ENCODE measurements at places on chromosomes 6 and 20.

GRCh38 chr6:36516559-36516958 is 30.7 kb downstream of the STK38 start:
- no peak for DNase-seq

DNA sequence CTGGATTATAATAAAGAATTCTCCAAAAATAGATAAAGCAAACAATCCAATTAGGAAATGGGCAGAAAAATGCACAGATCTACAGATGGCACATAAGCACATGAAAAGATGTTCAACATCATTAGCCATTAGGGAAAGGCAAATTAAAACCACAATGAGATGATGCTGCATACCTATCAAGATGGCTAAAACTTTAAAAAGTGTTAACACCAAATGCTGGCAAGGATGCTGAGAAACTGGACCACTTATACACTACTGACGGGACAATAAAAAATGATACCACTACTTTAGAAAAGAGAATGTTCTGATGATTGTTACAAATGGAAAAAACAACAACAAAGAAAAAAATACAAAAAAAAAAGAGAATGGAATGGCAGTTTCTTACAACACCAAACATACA is 26.5 kb downstream of the LCA5 start:
- DNase-seq: no peak

DNA sequence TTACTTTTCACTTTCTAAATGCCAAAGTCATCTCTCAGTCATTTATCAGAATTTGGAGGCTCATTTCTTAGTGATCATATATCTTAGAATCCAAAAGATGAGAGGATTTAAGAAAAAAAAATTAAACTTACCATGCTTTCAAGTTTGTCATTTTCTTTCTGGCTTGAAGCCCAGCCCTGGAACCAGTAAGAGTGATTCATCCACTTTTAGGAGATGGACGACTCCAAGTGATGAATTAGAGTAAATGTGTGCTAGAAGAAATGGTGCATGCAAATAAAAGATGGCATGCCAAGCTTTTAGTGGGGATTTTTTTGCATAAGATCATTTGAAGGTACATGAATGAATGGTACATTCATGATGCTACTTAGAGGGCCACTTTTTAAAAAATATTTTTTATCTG is 20.1 kb downstream of the PLCB1 start:
- no peak for DNase-seq

- no peak for DNase-seq
Measured at GRCh38 chr6:76506808-76507207, 434.3 kb upstream of the IMPG1 start.

GRCh38 chr6:33888664-33889200 is 84.9 kb upstream of the MLN start:
- no peak for DNase-seq

- DNase-seq: no peak
Measured at GRCh38 chr20:22949331-22950109, 85.6 kb upstream of the SSTR4 start.

GRCh38 chr20:8853805-8854338 is 215.0 kb upstream of the PLCB4 start:
- no peak for DNase-seq

- DNase-seq: no peak
Measured at GRCh38 chr6:43669050-43669921, 18.3 kb downstream of the MRPS18A start.

DNA sequence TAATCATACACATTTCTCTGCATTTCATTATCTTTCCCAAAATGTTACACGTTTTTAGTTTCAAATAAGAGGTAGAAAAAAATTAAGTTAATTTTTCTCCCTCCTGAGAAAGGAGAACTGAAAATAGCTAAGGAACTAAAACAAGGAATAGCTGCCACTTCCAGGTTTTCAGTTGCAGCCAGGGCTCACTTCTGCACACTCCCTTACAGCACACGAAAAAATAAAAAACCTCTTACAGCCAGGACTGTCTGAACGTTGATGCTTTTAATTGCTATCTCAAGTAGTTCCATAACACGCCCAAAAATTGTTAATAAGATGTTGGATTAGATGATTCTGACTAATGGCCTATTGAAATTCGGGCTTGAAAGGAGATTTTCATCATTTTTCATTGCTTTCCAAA is 153.7 kb upstream of the THBS2 start:
- DNase-seq: no peak

DNA sequence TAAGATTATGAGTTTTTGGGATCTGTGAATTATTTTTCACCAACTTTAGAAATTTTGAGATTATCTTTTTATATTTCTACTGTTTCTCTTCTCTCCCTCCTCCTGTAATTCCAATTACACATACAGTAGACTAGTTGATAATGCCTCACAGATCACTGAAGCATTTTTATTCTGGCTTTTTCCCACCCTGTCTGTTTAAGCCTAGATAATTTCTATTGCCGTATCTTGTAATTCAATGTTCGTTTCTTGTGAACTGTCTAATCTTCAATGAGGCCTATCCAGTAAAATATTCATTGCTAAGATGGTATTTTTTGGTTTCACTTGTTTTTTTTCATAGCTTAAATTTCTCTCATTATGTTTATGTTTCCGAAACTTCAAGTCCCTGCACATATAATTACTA is 12.0 kb downstream of the MDN1 start:
- DNase-seq: no peak

DNA sequence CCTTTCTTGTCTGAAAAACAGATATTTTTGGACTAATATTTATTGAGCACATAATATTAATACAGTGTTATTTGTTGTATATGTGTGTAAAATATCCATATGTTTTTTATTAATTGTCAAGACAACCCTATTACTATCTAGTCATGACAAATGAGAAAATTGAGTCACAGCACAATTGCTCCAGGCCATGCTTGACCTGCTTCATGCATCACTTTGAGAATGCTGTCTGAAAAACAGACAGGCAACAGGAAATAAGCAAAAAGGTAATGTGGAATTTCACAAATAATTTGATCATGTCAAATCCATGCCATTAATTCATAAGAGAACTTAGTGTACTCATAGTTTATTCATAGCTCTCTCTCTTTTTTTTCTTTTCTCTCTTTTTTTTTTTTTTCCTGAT is 246.5 kb downstream of the RIMS1 start:
- no peak for DNase-seq

DNA sequence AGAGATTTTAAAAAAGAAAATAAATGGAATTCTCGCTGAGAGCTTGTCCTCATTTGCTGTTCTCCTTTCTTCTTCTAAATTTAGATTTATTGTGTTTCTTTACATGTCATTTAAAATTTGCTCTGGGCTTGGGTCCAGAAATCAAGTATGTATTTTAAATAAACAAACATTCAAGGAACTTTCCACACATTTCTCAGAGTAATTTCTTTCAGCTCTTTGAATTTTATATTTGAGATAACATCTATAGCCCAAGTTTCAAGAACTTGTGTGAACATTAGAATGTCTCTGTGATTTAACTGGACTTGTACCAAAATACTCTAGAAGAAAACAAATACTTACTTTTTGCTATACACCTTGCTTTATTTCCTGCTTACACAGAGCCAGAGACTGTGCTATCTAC is 192.3 kb downstream of the TMEM200A start:
- no peak for DNase-seq

DNA sequence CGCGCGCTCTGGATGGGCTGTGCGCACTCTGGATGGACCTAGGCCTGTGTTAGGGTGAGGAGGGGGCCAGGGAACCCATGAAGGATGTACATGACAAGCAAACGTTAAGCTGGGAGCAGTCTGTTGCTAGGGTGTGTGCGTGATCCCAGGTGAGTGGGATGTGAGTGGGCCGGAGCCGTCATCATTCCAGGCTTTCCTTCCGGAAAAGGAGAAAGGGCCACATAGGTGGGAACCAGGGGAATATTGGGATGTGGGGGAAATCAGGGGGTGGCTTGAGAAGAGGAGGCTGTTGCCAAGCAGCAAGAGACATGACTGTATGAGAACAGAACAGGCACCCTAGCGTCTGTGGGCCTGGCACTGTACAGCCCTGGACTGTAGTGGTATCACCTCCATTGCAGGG is 49.7 kb upstream of the EPB41L1 start:
- no peak for DNase-seq

DNA sequence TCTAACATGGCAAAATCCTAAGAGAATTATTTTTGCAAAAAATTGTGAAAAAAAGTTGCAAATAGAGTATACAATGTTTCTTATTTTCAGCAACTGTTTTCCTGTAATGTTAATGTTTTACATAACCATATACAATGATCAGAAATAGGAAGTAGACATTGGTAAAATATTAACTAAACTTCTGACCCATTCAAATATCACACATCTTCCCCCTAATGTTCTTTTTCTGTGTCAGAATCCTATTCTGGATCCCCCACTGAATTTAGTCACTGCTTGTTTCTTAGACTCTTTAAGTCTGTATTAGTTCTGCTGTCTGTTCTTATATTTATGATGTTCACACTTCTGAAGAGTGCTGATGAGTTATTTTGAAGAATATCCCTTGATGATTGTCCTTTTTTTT is 62.0 kb downstream of the HFE start:
- no peak for DNase-seq

DNA sequence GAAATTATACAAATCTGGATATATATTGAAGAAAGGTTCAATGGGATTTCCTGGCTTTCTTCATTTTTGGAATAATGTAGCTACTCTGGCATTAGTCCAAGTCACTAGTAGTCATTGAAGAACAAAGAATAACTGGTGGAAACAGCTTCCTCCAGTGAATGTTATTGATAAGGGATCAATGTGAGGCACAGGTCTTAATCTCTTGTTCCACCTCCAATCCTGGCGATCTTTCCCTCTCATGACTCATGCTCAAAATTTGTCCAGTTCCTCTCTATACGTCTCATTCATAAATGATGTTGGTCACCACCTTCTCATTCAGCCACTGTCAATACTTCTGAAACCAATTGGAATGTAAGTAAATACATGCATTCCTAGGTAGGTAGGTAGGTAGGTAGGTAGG is 185.0 kb upstream of the BMP2 start:
- no peak for DNase-seq

DNA sequence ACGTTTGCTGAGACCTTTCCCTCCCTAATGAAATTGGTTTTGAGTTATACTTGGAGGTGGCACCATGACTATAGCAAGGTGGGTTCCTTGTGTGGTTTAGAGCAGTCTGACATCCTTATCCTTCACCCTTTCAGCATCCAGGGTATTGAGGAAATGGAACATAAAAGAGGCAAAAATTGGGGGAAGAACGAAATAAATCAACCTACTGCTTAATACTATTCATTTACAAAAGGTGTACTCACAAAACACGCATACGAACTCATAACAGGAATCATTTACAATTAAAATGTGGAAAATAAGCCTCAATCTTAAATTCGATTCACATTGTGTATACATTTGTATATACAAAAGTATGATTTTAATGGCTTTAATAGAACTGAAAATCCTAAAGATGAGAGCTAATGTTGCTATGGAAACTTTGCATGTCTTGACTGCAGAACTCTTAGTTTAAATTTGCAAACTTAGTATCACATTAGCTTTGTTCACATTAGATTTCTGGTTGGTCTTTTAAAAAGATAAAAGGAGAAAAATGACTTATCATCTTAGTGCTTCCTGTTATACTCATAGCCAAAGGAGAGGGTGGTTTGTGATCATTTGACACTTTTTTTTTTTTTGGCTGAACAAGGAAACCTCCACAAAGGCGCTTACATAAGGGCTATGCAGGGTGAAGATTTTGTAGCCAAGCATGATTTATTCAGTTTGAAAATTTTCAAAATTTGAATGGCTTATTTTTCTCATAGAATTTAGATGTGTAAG is 76.1 kb upstream of the ATXN1 start:
- no peak for DNase-seq

DNA sequence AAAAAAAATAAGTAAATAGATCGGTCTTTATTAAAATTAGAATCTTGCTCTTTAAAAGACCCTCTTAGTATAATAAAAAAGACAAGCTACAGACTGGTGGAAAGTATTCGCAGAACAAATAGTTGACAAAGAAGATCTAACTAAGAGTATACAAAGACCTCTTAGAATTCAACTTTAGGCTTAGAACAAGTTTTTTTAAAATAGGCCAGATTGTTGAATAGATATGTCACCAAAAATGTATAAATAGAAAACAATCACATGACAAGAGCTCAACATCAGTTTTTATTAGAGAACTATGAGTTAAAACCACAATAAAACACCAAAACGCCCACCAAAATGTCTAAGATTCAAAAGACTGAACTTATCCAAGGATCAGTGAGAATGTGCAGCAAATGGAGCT is 632.7 kb upstream of the PTCHD4 start:
- no peak for DNase-seq

DNA sequence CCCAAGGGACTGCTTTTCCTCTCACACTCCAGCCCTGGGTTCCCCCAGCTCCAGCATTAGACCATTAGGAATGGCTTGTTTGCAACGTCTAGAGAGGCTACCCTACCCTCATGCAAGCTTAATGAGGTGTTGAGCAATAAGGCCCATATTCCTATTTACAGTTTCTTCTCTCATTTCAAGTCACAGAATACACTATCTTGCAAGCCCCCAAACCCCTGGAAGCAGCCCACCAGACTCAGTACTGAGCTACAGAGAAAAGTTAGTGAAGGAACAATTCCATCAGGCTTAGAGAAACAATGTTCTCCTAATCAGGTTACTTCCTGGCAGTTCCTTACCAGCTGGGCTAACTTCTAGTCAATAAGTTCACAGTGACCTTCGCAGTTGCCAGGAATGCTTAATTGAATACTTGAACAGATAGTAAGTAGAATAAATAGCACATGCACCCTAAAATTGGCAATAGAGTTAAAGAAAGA is 606.5 kb upstream of the NOX3 start:
- DNase-seq: no peak
